ENCODE measurements at places on chromosomes 11 and 22. TPM values are rescaled to one million over a fixed set of nuclear protein-coding genes. Genes with fewer than 3 reads are reported as not detected.

Gene LRRC4C
- total RNA-seq: 0.86 TPM

DNA sequence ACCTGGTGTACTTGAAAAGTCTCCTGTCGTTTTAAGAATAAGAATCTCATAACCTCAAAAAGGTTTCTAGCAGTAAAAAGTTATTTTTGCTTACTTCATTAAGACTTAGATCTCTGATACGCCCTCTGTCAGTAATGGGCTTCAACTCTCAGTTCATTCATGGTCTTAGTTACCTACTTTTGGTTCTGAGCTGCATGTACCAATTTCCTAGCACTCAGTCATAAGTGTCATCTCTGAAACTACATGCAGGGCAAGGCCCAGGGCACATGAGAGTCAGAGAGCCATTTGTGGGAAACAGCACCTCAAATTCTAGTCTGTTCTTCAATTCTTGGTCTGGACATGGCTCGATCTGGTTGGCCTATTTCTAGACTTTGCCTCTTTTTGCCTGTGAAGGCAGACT lies 838.4 kb downstream of the FAM181B start:
- H3K27ac ChIP-seq: no peak overlapping the region
- H3K4me3 ChIP-seq: no peak overlapping the region
- H3K4me1 ChIP-seq: no peaks in the 10 kb centered on the region

DNA sequence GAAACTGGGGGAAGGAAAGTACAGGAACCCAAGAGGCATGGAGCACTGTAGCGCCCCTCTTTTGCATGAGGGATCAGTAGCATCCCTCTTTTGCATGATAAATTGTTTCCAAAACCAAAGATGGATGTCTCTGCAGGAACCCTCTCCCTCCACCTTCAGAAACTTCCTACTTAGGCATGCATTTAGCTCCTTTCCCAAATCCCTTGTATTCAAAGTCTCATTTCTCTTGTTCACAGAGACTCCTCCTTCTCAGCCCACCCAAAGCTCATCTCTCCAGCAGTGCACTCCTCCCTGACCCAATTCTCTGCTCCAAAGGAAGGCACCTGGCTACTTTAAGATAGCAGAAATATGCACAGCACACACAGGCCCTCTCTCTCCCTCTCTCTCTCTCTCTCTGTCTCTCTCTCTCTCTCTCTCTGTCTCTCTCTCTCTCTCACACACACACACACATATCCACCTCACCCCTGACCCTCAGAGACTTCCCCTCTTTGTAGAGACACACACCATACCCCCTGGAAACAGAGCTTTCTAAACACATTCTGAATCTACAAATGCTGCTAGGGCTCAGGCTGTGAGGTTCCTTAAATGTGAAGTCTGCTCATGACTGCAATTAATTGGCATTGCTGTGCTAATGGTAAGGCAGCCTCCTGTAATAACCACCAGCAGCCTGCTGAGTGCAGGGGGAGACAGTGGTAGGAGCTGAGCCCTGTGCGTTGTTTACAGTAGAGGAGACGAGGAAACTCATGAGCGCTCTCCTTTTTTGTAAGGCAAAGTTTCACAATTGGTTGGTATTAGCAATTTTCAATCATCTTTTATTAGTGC lies 519.6 kb downstream of the NTM start:
- H3K36me3 ChIP-seq: no peaks in the 10 kb centered on the region
- H3K27me3 ChIP-seq: no peaks in the 10 kb centered on the region
- H3K27ac ChIP-seq: no peak overlapping the region

DNA sequence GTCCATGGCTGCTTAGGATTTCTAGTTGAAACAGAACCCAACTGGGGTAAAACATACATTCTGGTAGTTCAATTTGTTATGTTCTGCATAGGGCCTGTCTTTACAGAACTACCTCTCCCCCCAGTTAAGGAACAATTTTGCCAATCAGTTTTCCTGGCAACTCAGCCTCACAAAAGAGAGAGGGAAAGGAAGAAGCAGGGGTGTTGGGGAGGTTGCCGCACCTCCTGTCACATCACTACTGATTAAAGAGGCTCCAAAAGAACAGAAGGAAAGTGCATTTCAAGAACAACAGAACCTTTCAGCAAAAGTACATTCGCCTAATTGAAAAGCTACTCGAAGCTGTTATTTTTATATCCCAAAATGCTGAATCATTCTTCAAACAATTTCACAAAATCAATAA lies 217.6 kb downstream of the CADM1 start:
- no peaks in the 10 kb centered on the region for H3K27me3 ChIP-seq
- H3K4me1 ChIP-seq: no peaks in the 10 kb centered on the region
- H3K36me3 ChIP-seq: no peaks in the 10 kb centered on the region
- H3K4me3 ChIP-seq: no peak overlapping the region

DNA sequence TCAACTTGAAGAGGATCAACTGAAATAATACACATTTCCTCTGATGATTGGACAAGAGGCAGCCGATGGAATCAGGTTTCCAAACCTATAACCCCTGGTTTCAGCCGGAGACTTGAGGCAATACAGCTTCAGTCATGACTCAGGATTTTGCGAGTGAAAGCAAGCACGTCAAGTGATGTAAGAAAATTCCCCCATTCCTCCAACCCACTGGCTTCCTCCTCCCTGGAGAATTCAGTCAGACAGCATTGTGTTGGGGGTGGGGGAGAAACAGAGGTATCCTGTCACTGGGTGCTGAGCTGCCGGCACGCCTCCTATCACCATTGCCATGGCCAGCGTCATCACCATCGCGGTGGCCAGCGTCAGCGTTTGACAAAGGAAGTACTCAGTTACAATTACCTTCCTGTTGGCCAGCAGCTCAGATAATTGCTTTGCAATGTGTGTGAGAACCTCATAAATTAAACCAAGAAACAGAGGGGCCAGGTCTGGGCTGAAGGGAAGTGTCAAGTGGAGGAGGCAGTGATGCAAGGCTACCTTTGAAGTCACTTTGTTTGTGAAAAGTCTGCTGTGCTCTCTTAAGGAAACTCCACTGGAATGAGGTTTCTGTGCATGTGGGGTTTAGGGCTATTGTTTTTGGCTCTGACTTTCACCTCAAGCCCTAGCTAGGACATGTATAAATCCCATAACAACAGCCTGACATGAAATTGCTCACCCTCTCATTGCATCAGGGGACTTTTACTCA lies 50.2 kb downstream of the LIF start:
- H3K36me3 ChIP-seq: no peaks in the 10 kb centered on the region
- H3K4me1 ChIP-seq: peaks cover 44% of the 10 kb centered on the region
- peak overlapping the region; percentile 76 for H3K27ac ChIP-seq
- DNase-seq: peak; percentile 87
- H3K27me3 ChIP-seq: no peaks in the 10 kb centered on the region
- peak overlapping the region; percentile 9 for H3K4me3 ChIP-seq

- peak overlapping the region; percentile 61 for H3K27ac ChIP-seq
- H3K4me3 ChIP-seq: no peak overlapping the region
- no peak for DNase-seq
- peaks cover 48% of the 10 kb centered on the region for H3K4me1 ChIP-seq
- H3K36me3 ChIP-seq: peaks cover 16% of the 10 kb centered on the region
These were observed 15.9 kb downstream of the IL10RA start for GRCh38 chr11:118002010-118002540.

Gene DENND6B
- total RNA-seq: 14.4 TPM

DNA sequence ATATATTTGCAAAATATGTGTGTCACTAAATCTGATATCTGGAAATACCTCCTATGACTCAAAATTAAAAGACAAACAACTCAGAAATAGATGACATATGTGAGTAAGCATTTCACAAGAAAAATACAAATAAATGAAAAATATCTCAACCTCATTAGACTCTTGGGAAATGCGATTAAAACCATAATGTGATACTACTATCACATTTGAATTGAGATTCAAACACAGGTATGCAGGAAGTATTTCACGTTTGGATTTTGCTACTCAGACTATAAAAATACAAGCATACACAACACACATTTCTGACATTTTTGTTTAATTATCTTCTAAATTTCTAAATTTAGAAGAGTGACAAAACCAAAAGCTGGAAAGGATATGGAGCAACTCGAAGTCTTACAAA lies 811.9 kb upstream of the LRRC4C start:
- H3K27ac ChIP-seq: no peak overlapping the region
- no peaks in the 10 kb centered on the region for H3K4me1 ChIP-seq
- no peak for DNase-seq
- H3K27me3 ChIP-seq: no peaks in the 10 kb centered on the region
- H3K4me3 ChIP-seq: no peak overlapping the region
- H3K36me3 ChIP-seq: no peaks in the 10 kb centered on the region

Gene C11orf42
- not detected for total RNA-seq

Gene B4GALNT4
- 0.38 TPM for total RNA-seq

- no peaks in the 10 kb centered on the region for H3K4me1 ChIP-seq
- DNase-seq: no peak
- no peak overlapping the region for H3K4me3 ChIP-seq
- H3K36me3 ChIP-seq: no peaks in the 10 kb centered on the region
These were observed 10.0 kb upstream of the CCDC83 start for GRCh38 chr11:85845124-85845631.

DNA sequence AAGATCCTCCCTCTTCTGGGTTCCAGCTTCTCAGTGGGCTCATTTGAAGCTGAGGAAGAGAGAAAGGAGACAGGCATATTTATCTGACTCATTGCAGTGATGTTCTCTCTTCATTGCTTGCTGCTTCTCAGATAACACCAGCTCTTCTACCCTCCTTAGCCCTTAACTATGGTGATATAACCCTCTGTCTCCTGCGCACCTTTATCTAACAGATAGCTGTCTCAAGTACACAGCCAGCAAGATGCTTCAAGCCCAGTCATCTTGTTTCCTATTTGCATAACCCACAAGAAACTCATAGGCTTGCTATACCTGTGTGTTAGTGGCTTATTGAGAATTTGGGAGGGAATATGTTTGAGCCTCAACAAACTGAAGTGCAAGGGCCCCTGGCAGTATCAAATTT lies 12.6 kb downstream of the PRSS23 start:
- no peaks in the 10 kb centered on the region for H3K36me3 ChIP-seq
- H3K27ac ChIP-seq: no peak overlapping the region
- H3K4me3 ChIP-seq: no peak overlapping the region
- no peaks in the 10 kb centered on the region for H3K27me3 ChIP-seq
- DNase-seq: no peak

DNA sequence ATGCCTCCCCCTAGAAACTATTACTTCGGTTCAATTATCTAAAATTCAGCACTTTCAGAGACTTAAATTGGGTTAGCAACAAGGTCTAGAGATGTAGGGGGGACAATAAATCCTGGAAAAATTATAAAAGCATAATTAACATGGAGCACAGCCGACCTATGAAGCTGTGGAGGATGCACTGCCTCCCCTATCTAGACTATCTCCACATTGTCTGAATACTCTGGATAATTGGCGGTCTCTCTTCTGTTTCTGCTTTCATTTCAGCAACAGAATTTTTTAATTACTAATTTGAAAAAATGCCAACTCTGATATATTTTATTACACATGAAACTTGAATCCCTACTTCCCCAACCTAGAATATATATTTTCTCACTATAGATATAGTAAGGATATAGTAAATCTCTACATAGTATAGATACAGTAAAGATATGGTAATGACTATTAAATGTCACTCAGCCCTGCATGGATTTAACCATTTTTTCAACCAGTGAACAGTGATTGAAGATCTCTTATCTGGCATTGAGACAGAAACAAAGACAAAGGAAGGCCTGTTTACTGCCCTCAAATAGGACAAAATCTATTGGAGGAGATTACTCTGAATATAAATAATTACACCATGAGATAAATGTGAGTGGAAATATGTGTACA lies 157.6 kb downstream of the BLID start:
- H3K27ac ChIP-seq: no peak overlapping the region
- H3K4me1 ChIP-seq: no peaks in the 10 kb centered on the region
- DNase-seq: no peak
- no peaks in the 10 kb centered on the region for H3K27me3 ChIP-seq
- no peaks in the 10 kb centered on the region for H3K36me3 ChIP-seq

DNA sequence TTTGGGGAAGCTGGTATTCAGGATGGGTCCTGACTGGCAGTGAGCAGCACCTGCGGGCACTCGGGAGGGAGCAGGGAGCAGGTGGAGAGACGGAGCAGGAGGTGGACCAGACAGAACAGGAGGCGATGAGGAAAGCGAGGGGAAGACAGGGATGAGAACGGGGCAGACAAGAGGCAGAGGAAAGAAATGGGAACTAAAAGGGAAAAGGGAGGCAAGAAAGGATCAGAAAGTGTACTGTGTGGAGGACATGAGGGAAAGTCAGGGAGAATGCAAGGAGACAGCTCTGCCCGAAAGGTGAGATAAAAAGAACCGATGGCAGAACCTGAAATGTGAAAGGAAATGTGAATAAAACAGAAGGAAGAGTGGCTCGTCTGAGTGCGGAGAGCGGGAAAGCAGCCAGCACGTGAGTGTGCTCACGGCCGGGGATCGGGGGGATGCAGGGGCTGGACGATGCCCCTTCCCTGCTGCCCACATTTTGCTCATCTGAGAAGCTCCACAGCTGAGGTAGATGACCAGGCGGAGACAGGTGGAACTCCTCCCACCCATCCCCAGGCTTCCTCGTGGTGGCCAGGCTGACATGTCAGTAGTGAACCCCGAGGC lies 494.4 kb upstream of the B3GAT1 start:
- H3K36me3 ChIP-seq: no peaks in the 10 kb centered on the region
- no peak overlapping the region for H3K4me3 ChIP-seq
- H3K4me1 ChIP-seq: no peaks in the 10 kb centered on the region
- no peak overlapping the region for H3K27ac ChIP-seq
- peaks cover 6% of the 10 kb centered on the region for H3K27me3 ChIP-seq

Gene TPP1
- 231 TPM for total RNA-seq

- no peaks in the 10 kb centered on the region for H3K36me3 ChIP-seq
- H3K27ac ChIP-seq: no peak overlapping the region
- DNase-seq: no peak
- H3K4me1 ChIP-seq: no peaks in the 10 kb centered on the region
These were observed 92.6 kb downstream of the PKNOX2 start for GRCh38 chr11:125257190-125257579.

- no peak overlapping the region for H3K27ac ChIP-seq
- H3K4me3 ChIP-seq: no peak overlapping the region
- peaks cover 16% of the 10 kb centered on the region for H3K4me1 ChIP-seq
- no peaks in the 10 kb centered on the region for H3K36me3 ChIP-seq
- no peaks in the 10 kb centered on the region for H3K27me3 ChIP-seq
These were observed 45.3 kb upstream of the POGLUT3 start for GRCh38 chr11:108543316-108543964.

GRCh38 chr11:66157182-66157864 lies 87.3 kb downstream of the PACS1 start:
- H3K27ac ChIP-seq: no peak overlapping the region
- no peaks in the 10 kb centered on the region for H3K4me1 ChIP-seq
- no peak for DNase-seq
- no peaks in the 10 kb centered on the region for H3K36me3 ChIP-seq

DNA sequence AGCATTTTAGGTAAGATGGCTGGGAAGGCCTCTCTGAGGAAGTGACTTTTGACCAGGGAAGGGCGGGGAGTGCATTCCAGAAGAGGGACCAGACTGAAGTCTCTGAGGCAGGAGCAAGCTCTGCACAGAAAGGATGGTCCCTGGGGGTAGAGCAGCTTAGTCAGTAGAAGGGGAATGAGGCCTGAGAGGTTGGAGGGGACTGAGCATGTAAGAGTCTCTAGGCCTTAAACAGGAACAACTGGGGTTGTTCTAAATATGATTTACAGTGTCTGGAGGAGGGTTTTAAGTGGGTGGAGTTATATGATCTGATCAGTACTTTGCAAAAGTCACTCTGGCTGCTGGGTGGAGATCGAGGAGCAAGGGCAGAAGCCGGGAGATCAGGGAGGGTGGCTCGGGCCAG lies 31.7 kb upstream of the TEF start:
- no peak overlapping the region for H3K4me3 ChIP-seq
- no peak overlapping the region for H3K27ac ChIP-seq
- H3K27me3 ChIP-seq: no peaks in the 10 kb centered on the region
- no peak for DNase-seq
- peaks cover 100% of the 10 kb centered on the region for H3K36me3 ChIP-seq

Measured in lower lobe of right lung (tissue), 2 donors.